SK-N-SH (cell line): ENCODE measurements at places on chromosomes 2 and 18.

- DNase-seq: no peak
These were observed 1.4 kb downstream of the GFPT1 start for GRCh38 chr2:69385443-69386151.

- no peak for DNase-seq
These were observed 142.1 kb upstream of the LYPD6 start for GRCh38 chr2:149188291-149188690.

- no peak for DNase-seq
These were observed 21.6 kb upstream of the GYPC start for GRCh38 chr2:126634273-126634861.

GRCh38 chr2:241003369-241003768 lies 5.0 kb downstream of the SNED1 start:
- DNase-seq: no peak

- DNase-seq: no peak
These were observed 51.4 kb downstream of the OSBPL1A start for GRCh38 chr18:24346254-24346653.

- DNase-seq: no peak
These were observed 213.0 kb downstream of the PIEZO2 start for GRCh38 chr18:10936176-10937053.

DNA sequence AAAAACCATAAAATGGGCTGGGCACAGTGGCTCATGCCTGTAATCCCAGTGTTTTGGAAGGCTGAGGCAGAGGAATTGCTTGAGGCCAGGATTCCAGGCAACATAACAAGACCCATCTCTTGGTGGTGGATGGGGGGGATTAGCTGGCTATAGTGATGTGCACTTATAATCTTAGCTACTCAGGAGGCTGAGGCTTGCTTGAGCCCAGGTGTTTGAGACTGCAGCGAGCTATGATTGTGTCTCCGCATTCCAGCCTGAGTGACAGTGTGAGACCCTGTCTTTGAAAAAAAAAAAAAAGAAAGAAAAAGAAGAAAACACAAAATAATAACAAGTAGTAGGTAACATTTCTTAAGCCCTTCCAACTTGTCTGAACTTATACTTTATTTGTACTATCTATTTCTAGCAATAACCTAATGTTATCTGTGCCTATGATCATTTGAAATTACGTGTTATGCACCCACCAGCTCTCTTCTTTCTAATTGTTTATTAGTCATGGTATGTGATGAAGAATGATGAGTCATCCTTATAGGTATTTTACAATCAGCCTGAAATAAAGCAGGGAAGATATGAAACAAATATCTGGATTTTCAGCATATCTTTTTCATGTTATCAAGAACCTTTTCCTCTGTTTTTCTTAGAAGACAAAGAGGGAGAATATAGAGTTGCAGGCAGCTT lies 129.3 kb upstream of the UNC80 start:
- no peak for DNase-seq

- DNase-seq: no peak
These were observed 39.1 kb downstream of the ANO7 start for GRCh38 chr2:241227594-241227993.

- no peak for DNase-seq
These were observed 889.5 kb downstream of the EPHA4 start for GRCh38 chr2:220682616-220683015.

GRCh38 chr2:185939858-185940257 lies 201.3 kb downstream of the FSIP2 start:
- no peak for DNase-seq

DNA sequence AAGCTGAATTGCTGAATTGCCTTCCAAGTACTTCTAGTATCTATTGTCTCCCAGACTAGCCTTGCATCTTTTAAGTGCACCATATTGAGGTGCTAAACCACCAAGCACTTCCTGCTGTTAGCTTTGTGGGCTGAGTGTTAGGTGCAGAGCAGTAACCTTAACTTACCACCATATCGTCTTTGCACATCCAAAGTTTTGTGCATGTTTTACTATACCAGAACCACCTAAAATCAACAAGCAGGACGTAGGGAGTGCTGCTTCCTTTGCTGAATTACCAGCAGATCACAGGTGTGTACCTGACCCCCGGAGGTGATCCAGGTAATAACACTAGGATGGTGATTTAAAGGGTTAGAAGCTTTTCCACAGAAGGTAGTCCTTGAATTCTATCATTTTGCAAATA lies 359.9 kb upstream of the HNRNPA3 start:
- no peak for DNase-seq

- DNase-seq: no peak
These were observed 1.7 kb upstream of the TMEM185B start for GRCh38 chr2:120224735-120225548.

- no peak for DNase-seq
These were observed 8.0 kb downstream of the ATP9B start for GRCh38 chr18:79077181-79077580.

DNA sequence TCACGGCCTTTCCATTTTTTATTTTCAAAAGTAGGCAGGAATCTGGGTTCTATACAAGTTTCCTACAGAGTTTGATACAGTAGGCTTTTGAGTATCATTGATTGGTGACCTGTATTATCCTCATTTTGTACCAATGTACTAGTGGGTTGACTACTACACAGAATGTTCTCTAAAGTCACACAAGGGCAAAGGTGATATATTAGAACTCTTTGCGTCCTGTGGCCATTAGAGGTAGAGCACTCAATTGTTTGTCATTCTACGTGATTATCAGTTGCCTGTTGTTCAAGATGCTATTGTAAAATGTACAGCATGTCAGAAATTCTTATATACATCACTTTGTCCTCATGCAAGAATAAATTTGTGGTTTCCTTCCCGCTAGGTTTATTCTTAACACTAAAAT lies 24.8 kb downstream of the WDR75 start:
- DNase-seq: no peak

DNA sequence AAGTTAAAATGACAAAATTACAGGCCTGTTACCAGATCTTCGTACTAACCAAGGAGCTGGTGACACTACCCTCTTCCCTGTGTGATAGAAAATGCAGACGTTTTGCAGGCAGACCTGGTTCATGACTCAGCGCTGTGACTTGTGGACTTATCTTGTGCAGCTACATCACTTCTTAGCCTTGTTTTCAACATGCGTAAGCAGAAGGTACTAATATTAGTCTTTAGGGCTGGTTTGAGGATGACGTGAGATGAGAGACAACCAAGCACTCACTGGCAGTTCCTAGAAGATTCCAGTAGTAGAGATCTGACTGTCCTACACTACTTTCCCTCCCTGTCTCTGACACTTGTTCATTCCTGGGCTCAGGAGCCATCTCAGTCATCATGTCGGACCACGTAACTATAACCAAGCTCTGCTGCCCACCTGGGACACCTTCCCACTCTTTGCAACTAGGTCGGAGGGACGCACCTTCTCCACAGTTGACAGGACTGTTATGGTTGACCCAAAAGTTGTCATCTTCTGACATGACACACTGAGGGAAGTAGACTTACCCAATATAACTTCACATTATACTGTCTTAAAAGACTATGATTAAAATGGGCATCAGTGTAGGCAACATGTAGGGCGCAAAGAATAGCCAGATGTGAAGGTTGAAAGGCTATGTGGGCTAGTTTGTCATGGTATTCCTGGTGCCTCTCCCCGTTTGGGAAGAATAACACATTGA lies 64.8 kb downstream of the TNFRSF11A start:
- DNase-seq: no peak

DNA sequence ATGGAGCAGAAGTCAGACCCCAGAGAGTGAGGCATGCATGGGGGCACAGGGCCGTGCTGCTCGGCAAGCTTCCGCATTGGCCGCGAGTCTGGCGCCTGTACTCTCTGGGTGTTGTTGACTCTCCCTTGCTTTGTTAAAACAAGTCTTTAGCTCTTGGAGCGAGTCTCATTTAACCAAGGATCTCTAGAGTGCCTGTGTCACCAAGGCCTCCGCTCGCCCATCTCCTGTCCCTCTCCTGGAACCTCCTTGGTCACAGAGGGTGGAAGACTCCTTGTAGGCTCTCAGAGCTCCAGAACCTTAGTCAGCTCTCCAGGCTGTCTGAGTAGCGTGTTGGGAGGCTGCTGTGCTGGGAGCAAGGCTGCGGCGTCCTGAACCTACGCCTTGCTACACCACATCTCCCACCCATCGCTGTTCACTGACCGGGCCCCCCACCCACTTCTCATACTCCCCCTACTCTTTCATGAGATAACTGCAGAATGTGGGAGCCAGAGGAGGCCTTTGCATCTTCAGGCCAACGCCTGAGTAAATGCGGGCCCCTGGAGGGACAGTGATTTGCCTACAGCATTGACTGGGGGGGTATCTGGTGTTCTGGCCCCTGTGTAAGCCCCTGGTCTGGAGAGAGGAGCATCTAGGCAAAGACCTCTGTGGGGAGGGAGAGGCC lies 66.1 kb downstream of the CIB4 start:
- DNase-seq: no peak

DNA sequence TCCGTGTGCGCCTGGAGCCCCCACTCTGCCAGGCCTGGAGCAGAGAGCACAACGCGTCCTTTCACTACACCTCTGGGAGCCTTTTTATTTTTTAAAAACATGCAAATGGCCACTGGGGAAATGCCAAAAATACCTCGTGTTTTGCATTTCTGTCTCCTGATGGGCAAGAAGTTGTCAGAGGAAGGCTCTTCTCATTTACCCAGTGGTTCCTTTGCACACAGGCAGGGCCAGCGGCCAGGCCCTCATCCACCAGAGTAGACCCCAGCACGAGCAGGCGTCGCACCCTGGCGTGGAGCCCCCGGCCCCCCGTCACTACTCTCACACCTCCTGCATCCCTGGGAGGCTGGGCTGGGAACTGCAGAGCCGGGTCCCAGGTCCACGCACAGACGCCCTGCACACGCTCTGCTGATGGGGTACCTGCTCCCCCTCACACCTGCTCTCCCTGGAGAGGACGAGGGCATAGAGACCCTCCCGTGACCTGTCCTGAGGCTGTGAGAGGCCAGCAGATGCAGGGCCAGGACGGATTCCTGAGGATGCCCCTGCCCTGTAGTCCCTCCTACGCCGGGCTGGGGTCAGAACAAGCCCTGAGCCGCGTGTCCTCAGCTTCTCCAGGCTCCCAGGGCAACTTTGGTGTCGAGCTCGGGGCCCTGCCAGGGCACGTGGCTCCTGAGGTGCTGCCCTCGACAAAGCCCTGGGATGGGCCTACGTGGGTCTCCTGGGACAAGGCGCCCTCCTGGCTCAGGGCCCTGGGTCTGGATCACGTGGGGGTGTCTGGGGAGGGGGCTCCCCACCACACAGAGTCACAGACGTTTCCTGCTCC lies 65.0 kb downstream of the NFATC1 start:
- no peak for DNase-seq

DNA sequence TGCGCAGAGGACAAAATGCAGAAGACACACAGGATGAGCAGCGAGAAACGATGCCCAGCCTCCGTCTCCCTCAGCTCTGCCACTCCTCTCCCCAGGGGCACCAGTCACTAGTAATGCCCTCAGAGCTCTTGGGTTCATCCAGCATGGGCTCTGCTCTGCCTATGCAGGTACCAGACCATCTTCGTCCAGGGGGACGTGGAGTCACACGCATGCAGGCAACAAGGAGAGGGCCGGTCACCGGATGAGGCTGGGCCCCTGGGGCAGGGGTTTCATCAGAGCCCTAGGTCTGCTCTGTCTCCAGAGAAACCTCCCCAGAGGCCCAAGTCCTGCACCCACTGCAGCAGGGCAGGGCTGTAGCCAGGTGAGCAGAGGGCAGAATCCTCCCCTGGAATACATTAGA lies 23.9 kb downstream of the RAB31 start:
- no peak for DNase-seq

DNA sequence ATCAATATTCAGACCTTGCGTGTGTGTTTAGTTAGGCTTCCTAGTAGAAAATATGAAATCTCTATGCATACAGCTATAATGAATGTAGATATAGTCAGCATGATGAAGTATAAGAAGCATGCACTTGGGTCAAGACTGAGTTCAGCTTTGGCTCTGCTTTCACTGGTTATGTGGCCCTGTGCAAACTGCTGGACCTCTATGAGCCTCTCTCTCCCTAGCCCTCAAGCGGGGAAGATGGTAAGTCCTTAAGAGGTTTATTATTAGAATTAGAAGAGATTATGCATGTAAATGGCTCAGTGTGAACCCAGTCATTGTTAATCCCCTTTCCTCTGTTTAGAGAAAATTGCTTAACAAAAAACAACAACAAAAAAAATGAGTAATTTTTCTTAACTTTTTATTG lies 178.8 kb upstream of the NXPH2 start:
- no peak for DNase-seq

- DNase-seq: no peak
These were observed 8.7 kb downstream of the SP140 start for GRCh38 chr2:230234122-230234722.

- no peak for DNase-seq
These were observed 155.1 kb upstream of the LMAN1 start for GRCh38 chr18:59514203-59514602.

GRCh38 chr2:168008646-168009195 lies 238.7 kb downstream of the STK39 start:
- no peak for DNase-seq

DNA sequence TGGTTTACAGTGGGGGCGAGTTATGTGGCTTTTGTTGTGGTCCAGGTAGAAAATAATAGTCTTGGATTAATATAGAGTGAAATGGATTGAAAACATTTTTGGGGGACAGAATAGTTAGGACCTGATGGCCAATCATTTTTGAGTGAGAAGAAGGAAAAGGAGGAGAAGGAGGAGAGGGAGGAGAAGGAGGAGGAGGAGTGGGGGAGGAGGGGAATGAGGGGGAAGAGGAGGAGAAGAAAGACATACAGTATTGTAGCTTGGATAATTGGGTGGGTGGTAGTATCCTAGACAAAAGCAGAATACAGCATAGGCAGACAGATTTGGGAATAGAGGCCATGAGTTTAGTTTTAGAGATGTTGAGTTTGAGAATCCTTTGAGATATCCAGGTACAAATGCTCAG lies 101.6 kb downstream of the GATA6 start:
- no peak for DNase-seq

DNA sequence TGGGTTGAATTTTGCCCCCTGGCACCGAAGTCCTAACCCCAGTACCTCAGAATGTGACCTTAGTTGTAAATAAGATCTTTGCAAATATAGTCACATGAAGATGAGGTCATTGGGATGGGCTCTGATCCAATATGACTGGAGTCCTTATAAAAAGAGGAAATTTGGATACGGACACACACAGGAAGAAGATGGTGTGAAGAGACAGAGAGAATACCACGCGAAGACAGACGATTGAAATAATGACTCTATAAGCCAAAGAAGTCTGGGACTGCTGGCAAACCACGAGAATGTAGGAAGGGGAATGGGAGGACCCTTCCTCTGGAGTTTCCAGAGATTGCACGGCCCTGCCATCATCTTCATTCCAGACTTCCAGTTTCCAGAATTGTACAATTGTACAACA lies 98.6 kb downstream of the CPO start:
- no peak for DNase-seq
